ENCODE measurements at places on chromosomes 3 and 15. TPM values are rescaled to one million over a fixed set of nuclear protein-coding genes. Genes with fewer than 3 reads are reported as not detected.

GRCh38 chr3:171643033-171643432 is 167.2 kb downstream of the PLD1 start:
- DNase-seq = no peak

DNA sequence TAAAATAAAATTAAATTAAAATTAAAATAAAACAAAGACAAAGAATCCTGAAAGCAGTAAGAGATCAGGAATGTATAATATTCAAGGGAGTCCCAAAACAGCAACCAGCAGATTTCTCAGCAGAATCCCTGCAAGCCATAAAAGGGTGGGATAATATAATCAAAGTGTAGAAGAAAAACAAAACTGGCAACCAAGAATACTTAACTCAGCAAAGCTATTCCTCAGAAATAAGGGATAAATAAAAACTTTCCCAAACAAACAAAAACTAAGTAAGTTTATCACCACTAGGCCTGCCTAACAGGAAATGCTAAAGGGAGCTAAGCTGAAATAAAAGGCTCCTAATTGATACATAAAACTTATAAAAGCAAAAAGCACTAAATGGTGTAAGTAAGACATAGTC is 29.8 kb downstream of the THBS1 start:
- DNase-seq = no peak

DNA sequence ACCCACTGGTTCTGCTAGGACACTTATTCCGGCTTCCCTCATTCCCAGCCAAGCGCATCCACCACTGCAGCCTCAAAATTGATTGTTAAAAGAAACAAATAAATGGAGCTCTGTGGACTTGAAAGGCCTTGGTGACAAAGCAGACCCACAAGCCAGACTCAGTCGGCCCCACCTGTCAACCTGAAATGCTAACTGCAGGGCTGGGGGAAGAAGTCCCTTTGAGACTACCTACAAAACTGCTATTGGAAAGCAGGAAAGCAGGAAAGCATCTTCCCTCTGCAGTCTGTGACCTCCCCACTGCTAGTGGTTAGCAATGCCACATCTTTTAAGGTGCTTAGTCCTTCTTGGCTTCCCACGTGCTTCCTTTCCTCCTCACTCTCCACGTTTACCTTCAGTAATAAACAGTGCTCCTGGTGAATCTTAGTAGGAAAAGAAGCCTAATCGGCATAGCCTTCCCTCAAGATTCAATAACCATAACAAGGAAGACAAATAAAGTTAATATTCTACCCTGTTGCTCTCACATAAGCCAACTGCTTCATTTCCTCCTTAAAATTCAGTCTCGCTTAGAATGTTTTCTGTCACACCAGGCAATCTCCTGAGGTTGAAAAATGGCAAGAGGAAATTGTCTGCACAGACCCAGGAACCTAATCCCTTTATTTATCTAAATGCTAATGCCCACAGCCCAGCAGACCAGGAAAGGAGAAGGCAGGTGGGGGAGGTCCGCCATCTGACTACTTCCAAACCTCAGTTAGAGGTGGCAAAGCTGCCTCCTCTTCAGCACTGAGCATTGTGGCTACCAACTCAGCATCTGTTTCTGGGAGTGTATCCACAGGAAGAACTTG is 296.2 kb downstream of the NEK10 start:
- no peak for DNase-seq

GRCh38 chr15:63358241-63359029 is 23.2 kb downstream of the CA12 start:
- no peak for DNase-seq

- DNase-seq = no peak
Observed at GRCh38 chr15:101437209-101437608, 52.3 kb downstream of the PCSK6 start.

Gene CCR9
- not detected for total RNA-seq

All from HT-29 (cell line).